ENCODE measurements at places on chromosomes 5 and 9.

- no peak for DNase-seq
Observed at GRCh38 chr9:38437193-38437823, 13.1 kb upstream of the IGFBPL1 start.

DNA sequence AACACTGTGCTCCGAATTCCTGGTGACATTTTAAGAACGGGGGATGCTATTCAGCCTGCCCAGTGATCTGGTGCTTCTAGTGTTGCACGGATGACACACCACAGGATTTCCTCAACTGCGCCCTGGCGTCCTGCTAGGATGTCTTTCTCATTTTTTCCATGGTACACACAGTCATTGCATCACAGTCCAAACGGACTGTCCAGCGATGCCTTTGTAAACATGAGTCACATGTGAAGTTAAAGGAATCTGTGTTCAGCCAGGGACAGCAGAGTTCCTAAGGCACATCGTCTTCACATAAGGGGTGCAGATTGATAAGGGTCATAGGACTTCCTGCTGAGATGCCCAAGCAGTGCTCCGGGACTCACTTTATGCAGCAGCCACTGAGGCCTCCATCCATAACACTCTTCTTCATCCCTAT, 9.3 kb upstream of the PTPN3 start:
- no peak for DNase-seq

DNA sequence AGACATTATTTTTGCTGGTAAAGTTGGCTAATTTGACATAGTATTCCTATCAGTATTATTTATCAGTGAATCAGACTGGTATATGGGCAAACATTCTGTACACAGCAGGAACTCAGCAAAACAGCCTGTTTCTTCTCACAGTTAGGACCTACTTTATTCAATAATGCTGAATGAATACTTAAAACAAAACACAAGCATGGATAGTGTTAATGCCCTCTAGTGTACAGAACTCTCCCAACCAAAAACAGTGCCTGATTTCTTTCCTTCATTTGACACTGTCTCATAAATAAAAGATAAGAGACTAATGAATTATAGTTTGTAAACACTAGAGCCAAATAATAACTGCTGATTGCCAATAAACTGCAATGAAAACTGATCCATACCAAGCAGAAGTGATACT, 1113.3 kb downstream of the PTPRD start:
- no peak for DNase-seq

DNA sequence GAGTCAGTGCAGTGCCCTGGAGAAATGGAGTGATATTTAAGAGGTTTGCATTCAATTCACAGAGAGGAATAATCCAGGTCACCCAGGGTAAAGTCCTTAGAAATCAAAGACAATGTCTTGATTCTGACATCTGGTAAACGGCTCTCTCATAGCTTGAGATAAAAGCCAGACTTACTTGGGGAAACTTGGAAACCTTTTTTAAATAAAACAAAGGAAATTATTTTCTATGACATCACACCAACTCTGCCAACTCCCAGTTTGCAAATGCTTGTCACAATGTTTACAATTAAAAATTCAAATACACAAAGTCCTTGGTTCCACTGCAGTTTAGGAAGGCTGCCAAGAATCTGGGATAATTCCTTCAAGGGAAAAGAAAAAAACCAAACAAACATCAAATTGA, 255.1 kb upstream of the NREP start:
- DNase-seq: peak; percentile 35

- no peak for DNase-seq
Observed at GRCh38 chr9:129838707-129839259, 3.5 kb downstream of the USP20 start.

GRCh38 chr5:123398058-123398733, 25.0 kb downstream of the CEP120 start:
- no peak for DNase-seq

GRCh38 chr9:74431467-74431866, 65.7 kb upstream of the RORB start:
- no peak for DNase-seq

DNA sequence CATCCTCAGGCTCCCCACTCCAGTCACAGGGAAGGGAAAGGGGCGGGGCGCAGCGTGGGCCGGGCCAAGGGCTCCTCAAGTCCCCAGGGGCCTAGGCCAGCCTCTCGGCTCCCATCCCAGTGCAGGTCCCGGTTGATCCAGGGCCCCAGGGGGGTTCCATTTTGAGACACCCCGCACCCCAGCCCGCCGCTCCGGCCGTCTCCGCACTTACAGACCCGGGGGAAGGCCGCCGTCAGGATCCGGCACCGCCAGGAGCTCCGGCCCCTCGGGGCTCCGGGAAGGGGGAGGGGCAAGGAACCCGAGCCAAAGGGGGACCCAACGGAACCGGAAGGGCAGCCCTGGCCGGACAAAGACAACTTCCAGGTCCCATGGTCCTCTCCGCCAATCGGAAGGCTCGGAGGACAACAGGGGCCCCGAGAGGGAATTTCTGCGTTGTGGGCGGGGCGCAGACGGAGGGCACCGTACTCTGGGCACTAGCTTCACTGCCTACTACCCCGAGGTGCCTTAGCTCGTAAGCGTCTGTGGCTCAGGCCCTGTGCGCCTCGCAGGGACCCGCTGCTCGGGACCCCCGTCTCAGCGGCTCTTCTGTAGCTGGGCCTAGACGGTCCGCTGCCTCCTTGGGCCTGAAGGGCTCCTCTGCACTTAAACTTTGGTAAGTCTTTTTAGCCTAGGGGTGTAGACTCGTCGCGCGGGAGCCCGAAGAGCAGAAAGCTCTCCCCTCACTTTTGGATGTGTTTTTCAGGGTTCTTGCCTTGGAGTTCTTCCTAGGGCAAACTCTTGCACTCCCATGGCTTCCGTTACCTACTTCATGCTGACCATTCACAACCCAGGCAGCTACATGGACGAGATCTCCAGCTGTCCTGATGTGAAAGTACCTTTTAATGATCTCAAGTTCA, at the start of gene ZBTB26:
TSS of gene ZBTB26 (minus strand) at position 287 of the 896 bp plus-strand sequence. CDS start 11,578 bp downstream, outside the sequence.
- peak; percentile 98 for DNase-seq

DNA sequence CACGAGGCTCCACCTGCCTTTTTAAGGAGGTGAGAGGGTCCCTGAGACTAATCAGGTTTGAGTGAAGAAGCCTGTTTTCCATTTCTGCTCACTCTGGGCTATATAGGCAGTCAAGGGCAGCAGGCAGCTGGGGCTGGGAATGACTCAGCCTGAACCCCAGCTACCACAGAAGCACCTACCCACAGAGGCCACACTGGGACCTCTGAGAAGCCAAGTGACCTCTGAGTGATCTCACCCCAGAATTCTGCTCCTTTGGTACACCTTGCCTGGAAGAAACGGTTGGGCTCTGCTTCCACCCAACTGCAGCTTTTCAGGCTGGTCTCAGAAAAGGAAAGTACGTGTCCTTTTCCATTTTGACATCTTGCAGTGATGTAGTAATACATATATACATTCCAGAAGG, 6.8 kb downstream of the FAM219A start:
- DNase-seq: no peak

DNA sequence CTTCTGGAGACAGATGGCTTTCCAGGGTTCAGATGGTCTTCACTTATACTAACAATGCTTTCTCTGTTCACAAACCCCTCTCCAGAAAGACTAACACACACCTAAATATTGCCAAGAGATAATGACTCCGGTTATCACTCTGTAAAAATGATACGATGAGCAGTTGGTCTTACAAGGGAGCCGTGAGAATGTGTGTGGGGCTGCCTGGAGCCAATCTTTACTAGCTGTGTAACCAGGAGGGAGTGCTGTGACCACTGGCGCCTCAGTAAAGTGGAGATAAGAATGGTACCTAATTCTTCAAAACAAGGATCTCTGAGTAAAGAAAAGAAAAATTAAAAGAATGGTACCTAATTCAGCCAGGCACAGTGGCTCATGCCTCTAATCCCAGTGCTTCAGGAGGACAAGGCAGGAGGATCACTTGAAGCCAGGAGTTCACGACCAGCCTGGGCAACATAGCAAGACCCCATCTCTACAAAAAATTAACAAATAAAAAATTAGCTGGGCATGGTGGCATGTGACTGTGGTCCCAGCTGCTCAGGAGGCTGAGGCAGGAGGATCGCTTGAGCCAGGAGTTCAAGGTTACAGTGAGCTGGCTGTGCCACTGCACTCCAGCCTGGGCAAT, 39.9 kb upstream of the IL17B start:
- no peak for DNase-seq

DNA sequence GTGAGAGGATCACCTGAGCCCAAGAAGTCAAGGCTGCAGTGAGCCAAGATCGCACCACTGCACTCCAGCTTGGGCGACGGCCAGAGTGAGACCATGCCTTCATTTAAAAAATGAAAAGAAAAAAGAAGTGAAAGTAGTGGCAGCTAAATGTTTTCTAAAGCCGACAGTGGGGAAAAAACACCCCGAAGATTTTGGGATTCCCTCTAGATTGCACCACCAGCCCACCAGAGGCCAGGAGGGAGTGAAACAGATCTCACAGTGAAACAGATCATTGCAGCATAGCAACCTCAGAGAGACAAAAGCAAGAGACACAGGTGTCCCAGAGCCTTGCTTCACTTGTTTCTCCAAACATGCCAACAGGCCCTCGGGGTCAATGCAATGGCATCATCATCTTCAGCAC, 156.8 kb downstream of the PAX5 start:
- DNase-seq: no peak

DNA sequence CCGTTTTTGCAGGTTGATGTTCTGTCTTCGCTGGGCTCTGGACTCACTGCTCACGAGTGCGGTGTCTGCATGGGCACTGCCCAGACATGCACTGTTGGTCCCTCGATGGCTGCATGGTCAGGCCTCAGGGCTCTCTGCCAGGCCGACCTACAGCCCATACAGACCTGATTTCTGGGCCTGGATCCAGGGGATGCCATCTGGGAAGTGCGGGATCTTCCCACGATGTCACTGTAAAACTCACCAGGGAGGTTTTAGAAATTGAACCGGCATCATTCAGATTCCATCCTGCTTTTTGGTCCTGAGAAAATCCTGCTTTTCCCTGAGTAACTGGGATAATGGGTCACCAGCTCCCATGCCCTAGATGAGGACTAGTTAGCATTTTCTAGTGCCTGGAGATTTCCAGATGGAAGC, 9.1 kb downstream of the S1PR3 start:
- no peak for DNase-seq

GRCh38 chr9:135822374-135822755, 85.0 kb downstream of the CAMSAP1 start:
- no peak for DNase-seq

DNA sequence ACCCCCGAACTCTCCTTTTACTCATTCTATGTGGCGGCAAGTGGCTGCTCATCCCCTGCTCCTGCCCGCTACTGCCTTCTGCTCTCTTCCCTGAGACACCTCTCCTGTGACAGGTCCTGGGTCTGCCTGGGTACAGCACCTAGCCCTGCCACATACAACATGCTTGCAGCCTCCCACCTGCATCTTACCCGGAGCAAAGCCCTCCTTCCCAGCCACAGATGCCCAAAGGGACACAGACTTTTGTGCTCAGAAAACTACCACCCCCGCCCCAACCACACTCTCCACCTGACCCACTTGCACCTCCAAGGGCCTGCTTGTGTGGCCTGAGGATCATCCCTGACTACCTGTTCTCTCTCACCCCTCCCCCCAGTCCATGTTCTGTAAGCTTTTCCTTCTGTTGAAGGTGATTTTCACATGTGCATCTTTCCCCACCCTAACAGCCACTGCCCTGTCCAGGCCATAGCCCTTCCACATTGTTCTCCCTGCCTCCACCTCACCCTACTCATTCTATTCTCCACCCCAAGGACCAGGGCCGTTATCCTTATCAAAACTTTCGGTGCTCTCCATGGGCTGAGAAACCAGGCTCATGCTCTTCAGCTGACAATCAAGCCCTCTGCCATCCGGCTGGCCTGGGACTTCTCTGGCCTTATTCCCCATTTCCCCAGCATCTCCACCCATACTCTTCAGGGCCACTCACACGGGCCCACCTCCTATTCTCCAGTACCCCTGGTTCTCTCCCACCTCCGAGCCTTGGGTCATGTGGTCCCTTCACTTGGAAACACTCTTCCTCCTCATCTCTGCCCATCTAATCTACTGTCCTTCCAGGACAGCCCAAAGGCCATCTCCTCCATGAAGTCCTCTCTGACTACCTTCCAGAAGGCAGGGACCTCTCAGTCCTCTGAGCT, 46.4 kb upstream of the ALDH1B1 start:
- no peak for DNase-seq

DNA sequence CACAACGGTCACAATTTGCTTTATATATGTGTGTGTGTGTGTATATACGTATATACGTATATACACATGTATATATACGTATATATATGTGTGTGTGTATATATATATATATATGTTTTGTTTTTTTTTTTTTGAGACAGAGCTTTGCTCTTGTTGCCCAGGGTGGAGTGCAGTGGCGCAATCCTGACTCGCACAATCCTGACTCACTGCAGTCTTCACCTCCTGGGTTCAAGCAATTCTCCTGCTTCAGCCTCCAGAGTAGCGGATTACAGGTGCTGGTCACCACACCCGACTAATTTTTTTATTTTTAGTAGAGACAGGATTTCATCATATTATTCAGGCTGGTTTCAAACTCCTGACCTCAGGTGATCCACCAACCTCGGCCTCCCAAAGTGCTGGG, 3.1 kb downstream of the RNF38 start:
- no peak for DNase-seq

DNA sequence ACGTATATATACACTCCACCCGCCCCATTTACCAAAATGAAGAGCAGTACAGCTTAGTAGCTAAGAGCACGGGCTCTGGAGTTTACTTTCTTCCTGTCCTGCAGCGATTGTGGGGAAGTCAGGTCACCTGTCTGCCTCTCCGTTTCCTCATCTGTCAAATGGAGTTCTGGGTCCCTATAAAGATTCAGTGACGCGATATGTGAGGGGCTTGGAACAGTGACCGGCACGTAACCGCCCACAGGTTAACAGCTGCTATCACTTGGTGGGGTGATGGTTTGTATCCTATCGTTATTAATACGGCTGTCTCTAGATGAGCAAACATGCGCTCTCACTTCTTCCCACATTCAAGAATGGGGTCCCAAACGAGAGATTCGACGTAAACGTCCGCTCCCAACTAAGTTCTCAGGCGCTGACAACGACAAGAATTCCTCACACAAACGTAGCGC, 426 bp downstream of the FAM114A2 start:
- DNase-seq: peak; percentile 87

DNA sequence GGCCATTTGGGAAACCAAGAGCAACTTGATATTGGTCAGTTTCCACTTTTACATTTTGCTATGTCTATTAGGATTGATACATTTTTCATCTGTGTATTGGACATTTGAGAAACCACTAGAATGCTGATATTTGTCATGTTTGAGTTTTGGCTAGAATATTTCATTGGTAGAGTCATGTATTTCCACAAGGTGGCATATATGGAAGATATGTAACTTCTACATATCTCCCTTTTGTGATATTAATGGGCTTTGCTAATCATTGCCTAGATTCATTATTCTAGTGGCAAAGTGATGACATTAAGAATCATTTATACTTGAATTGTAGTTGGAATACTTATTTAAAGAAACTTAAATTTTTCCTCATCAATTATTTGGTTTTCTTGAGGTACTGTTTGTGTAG, 692.9 kb upstream of the EDIL3 start:
- DNase-seq: no peak

Measured in eye (tissue), 1 donor.